ENCODE measurements at places on chromosomes 16 and 17.
A peak's percentile ranks its signal among the peaks of the same experiment; 100 is the strongest.

DNA sequence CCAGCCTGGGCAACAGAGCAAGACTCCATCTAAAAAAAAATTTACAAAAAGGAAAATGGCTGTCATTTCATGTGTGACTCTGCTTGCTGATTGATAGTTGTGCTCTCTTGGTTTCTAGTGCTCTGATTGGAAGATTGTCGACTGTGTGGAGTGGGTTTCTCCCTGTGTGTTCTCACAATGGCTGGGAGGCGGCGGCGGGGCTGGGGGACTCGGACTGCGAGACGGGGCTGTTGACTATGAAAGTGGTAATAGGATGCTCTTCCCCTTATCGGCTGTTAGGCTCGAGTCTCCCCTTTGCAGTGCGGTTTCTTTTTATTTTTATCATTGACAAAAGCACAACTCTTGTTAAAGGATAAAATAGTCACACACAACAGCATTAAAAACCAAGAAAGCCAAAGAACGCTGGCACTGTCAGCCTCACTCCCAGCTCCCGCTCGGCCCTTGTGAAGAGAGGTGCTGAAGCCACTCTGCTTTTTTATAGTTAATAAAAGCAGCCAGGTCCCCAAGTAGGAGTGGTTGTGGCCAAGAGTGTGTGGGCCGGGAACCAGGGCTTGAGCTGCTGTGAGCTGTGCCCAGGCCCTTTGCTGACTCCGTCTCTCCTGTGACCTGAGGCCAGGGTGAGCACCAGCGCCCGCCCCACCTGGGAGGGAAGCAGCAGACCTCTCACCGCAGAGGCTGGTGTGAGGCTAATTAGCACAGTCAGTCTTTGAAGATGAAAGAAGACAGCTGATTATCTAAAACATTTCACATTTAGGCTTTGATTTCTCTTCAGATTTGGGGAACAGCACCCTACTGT, 36.5 kb downstream of the TBCD start:
- no peak for DNase-seq

DNA sequence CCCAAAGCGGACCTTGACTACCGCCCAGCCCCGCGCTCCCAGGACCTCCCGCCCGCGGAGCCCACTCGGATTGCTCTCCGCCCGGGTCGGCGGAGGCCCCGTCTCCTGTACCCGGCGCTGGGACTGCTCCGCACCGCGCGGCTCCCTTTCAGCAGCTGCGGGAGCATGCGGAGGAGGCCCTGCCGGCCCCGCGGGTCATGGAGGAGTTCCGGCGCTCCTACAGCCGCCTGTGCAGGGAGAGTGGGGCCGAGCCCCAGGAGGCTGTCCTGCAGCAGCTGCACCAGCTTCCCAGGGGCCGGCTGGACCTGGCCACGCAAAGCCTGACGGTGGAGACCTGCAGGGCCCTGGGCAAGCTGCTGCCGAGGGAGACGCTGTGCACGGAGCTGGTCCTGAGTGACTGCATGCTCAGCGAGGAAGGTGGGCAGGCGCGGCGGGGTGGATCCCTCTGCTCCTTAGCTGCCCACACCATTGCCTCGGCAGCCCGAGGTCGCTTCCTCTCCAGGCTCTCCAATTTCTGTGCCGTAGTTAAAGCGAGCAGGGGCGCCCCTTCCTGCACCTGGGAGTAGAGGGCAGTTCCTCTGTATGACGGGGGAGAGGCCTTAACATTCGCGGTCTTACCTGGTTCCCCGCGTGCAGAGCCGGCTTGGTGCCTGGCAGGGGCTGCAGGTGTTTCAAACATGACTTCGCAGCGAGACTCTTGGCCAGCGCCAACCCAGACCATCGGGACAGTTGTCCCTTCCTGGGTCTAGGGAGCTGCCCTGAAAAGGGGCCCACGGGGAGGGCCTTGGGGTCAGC, 539 bp downstream of the LRRC45 start:
- no peak for DNase-seq

DNA sequence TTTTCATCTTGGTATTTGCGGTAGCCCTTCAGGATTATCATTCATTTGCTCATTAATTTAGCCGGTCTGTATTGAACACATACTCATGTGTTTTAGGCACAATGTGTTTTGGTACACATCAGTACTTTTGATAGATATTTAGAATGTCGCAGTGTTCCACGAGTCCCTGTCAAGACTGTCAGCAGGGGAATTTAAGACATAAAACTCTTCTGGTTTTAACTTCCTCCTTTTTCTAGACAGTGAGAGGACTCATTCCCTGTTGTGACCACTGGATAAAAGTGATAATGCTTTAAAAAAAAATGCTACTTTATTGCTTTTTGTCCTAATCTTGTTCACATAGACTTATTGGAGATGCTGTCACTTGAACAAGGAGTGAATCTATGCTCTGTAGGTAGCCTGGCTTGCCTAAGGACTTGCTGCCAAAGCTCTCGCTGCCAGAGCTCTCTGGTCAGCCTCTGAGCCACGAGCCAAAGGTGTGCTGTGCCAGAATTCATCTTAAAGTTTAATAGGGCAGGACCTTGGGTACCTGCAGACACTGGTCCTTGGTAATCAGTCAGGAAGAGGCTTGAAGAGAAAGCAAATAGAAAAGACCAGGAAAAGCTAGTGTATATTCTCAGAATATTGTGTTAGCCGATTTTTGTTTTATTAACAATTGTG, 5.4 kb downstream of the DCAF7 start:
- DNase-seq, result no peak

- DNase-seq, result no peak
These were observed 111.0 kb downstream of the ENGASE start for GRCh38 chr17:79185671-79186070.

- no peak for DNase-seq
These were observed 11.0 kb downstream of the KRT32 start for GRCh38 chr17:41456204-41456603.

DNA sequence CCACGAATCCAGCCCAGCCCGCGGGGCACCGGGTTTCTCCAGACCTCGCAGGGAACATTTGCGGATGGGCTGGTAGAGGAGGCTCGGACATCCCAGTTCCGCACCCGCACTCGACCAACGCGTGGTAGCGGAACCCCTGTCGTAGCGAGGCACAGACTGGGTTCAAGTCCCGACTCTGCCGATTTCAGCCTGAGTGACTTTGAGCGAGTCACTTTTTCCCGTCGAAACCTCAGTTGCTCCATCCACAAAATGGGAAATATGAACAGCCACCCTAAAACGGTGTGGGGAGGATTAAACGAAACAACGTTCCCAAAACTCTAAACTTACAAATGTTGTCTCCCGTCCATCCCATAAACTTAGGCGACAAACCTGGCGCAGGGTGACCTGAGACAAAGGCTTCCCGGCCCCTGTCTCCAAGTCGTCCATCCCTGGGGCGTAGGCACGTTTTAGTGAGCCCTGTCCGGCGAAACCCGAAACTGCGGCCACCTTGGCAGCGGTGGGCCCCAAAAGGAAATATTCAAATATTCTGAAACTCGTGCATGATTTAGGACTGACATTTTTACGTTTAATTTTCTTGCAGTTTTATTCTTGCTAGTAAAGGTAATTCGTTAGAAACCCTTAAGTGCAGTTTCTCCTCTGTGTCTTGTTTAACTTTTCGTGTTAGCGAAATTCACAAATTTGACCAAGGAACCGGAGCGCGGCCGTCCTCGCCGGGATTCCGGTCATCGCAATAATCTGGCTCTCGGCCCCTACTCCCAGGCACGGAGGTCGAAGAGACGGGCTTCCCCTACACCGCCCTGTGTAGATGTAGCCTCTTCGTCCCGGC, 1.9 kb upstream of the MLLT6 start:
- no peak for DNase-seq

DNA sequence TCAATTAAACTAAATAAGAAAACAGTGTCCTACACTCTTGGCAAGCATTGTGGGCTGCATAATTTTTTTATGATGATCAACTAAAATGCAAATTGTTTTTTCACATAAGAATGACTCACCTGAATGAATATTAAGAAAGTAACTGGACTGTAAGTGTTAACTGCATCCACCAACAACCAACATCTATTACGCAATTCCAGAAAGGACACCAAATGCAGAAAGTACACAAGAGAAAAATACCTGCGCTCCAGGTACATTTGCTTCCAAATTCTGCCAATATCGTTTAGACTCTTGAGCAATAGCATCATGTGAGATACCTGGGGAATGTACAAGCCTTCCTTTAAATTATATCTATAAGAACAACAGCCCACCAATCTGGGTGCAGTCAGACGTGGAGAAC, 19.8 kb upstream of the TXNDC11 start:
- DNase-seq, result no peak

DNA sequence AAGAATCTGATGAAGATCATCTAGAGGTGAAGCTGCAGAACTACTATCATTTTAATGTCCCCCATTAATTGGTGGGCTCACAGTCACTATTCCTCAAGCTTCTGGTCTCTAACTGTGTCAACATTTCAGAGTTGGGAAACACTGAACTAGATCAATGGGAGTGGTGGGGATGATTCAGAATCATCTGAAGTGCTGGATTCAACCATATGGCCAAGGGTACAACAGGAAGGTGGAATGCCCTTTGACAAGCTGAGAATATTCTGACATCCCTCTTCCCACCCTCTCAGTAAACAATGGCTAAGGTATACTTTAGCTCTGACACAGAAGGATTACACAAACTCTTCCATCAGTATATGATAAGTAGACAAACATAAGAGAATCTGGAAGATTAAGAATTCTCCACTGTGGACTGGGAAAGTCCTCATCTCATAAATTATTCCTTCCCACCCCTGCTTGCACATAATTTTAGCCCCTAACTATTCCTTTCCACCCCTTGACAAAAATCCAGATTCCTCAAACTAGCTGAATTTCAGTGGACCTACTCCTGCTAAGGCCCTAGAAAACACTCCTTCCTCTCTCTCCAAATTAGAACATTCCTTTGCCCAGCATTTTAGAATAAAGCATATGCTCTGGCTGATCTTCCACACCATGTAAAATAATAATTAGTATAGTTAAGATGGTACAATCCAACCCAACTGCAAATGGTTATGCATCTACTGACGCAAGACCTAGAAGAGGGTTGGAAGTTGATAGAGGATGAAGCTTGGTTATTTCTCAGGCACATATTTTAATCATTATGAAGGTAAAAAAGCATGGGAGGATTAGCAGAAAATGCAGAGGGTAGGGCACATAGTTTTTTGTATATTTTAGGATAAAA, 16.3 kb upstream of the RFFL start:
- no peak for DNase-seq

GRCh38 chr16:65069766-65070165, 52.1 kb downstream of the CDH11 start:
- DNase-seq, result no peak

- DNase-seq, result no peak
These were observed 723.1 kb downstream of the CDH11 start for GRCh38 chr16:64398793-64399192.

GRCh38 chr17:72733619-72734282, 358.7 kb downstream of the SLC39A11 start:
- no peak for DNase-seq

DNA sequence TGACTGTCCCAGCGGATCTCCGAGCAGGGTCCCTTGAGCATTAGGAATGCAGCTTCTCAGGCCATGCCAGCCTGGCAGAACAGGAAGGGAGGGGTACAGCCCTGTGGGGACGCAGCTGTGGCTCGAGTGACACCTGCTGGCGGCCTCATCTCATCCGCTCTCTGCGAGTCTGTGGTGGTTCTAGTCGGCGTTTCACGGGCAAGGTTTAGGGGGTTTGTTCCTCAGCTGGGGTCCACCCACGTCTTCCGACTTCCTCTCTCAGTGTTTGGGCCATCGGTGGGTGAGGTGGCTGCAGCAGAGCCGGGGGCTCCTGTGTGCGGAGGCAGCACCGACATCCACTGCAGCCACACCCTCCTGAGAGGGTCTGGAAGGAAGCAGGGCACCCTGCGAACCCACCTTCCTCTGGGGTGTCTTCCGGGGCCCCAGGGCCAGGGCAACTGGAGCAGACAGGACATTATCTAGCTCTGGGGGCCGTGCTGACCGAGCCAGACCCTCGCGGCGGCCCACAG, 33.3 kb downstream of the JPH3 start:
- peak; percentile 49 for DNase-seq

GRCh38 chr16:78528265-78528664, 428.8 kb downstream of the WWOX start:
- DNase-seq, result no peak

GRCh38 chr16:56203052-56203451, 11.8 kb downstream of the GNAO1 start:
- DNase-seq, result no peak

DNA sequence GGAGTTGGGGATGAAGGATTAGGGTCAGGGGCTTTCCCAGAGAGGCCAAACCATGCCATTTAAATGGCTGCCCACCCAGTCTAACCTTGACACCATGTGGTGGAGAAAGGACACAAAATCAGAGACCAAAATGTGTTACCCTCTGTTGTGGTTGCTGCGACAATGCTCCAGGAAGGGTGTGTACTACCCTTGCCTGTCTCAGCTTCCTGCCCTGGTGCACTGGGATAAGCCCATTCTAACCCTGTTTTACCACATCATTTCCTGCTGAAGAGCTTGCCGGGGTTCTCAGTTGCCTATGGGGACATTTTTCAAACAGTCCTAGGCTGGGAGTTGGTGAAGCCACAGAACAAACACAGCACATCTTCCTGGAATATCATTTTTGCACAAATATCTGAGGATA, 4.9 kb downstream of the OR4D1 start:
- peak; percentile 4 for DNase-seq

GRCh38 chr17:4499431-4500190, 930 bp downstream of the SPNS2 start:
- DNase-seq, result no peak

- no peak for DNase-seq
These were observed 1.1 kb upstream of the LSM12 start for GRCh38 chr17:44067545-44067940.

DNA sequence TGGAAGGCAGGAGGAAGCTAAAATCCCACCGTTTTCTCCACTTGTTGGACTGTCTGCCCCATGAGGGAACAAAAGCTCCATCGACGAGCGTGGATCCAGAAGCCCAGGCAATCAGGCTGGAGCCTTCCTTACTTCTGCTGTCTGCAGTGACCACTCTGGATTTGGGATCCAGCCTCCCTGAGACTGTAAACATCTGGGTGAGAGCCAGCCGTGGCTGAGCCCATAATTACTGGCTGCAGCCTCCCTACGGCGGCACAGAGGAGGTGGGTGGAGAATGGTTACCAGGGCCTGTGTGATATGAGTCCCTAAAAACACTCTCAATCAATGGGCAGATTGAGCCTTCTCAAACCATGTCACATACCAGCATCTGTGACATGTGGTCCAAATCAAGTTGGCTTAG, 158.2 kb downstream of the FOXL1 start:
- DNase-seq, result no peak

GRCh38 chr17:66739553-66739952, 95.4 kb upstream of the CACNG5 start:
- DNase-seq, result no peak

Measured in stimulated activated CD8-positive, alpha-beta memory T cell treated with anti-CD3 and anti-CD28 coated beads, Interleukin-15, amount 100 ng/mL, for 4 hours (primary cell).